ENCODE measurements at places on chromosomes 5 and 9.

- no peak for DNase-seq
These were observed 23.8 kb upstream of the NPM1 start for GRCh38 chr5:171363846-171364245.

- DNase-seq, result no peak
These were observed 50.2 kb upstream of the DNAH5 start for GRCh38 chr5:13994621-13995253.

DNA sequence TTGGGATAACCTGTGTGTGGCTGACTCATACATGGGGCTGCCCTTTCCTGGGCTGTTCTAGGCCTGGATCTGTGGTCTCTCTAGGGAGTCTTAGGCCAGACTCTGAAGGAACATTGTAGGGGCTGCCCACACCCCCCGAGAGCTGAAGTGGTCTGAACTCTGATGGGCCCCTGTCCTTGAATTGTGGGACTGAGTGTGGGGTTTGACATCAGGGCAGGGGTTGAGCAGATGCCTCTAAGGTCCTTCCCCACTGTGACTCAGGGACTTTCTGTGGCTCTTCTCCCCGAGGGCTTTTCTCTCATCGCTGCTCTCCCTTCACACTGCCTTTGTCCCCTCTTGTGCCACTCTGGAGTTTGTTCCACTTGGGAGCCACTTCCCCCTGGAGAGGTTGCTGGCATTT is 215.0 kb downstream of the MELK start:
- no peak for DNase-seq

DNA sequence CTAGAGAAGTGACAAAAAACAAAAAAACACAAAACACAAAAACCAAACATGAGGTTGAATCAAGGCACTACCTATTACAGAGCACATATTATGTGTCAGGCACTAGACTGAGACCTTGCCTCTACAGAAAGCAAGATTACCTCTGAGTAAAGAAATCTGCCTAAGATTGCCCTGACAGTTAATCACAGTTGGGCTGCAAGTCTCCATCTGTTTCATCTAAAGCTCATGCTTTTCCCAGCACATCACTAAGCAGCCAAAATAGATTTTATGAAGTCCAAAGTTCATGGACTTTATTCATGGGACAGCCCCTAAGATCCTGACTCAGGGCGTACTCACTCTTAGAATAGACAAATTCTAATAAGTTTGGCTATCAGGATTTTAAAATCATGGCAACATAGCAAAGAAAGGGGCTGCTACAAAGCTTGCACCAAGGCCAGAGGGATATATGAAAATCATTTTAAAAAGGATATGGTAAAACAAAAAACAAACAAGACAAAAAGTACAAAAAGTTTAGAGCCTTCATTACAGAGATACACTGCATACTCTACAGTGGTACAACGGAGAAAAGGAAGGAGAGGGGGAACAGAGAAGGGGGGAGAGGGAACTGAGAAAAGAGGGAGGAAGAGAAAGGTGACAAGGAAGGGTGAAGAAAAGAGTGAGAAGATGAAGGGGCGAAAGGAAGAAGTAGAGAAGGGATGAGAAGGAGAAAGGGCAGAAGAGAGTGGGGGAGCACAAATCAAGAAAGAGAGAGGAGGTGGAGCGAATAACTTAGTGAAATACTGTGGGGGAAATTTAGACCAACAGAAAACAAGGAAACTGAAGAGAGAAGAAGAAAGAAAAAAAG is 58.2 kb downstream of the RICTOR start:
- DNase-seq, result no peak

DNA sequence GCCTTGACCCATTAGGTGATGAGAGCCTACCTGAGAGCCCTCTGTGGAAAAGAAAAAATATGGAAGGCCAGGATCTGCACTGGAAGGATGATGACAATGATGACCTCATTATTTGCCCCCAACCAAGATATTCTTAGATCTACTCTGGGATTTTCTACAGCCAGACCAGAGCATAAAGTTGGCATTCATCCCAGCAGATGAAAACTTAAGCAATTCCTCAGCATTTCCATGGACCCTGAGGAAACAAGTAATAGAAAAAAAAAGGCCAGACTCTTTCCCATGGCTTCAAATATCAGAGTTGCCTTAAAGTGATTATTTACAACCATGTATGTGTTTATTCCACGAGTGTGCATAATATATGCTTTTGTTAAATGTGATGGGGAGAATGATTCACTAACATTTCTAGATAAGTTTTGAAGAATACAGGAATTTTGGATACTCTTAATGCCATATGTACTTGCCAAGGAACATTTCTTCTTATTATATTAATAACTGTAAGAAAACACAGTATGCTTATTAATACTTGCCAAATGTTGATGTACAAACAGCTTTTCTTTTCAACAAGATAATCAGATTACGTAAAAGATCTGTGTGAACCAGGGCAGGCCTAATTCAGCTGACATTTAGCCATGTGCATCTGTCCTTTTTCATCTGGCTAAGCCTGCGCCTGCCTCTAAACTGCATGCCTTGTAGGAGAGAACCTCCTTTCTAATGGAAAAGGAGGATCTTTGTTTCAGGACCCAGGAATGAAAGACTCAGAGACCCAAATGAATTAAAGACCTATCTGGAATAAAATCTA is 94.8 kb downstream of the ARRDC3 start:
- no peak for DNase-seq

DNA sequence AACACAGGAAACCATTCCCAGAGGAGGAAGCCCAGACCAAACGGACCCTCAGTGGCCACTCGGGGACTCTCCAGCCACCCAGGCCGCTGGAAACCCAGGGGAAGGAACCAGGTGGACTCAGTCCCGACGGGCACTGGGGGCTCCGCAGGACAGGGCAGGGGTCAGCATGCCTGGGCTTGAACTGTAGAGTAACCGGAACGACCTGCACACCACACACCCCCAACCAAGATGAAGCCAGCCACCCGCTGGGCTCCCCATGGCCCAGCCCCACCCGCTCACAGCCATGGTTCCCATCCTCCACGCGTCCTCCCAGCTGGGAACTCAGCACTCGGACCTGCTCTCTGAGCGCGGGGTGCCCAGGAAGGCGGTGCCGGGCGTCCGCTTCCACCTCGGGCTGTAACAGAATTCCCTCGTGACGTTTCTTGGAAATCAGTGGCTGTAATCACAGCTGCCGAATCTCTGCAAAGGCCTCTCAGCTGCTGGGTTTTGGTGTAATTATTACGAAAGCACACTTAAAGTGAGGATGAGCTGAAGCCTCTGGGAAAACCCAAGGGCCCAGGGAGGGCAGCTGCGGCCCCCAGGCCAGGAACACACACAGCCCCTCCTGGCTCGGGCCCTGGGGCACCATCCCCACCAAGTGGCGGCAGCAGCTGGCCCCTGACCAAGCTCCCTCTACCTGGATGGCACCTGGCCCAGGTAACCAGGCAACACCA is 13.8 kb downstream of the NACC2 start:
- DNase-seq, result no peak

- DNase-seq, result no peak
These were observed 476.8 kb downstream of the LRRC70 start for GRCh38 chr5:63055421-63055820.

DNA sequence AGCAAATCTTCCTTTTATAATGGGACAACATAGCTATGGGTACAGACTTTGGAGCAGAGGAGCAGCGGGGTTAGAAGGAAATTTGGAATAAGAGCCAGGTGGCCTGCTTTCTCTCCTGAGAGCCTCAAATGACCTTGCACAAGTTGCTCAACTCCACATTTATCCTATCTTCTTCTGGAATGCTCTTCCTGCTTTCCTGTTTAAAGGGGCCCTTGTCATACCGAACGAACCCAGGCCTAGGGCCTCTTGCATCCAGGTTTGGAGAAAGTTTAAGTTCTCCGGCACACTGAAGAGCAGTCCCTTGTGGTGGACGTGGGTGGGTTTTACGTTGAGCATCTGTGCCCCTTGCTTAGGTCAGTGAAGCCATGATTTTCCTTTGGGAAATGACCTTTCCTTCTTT is 197.9 kb upstream of the NR3C1 start:
- DNase-seq, result no peak

DNA sequence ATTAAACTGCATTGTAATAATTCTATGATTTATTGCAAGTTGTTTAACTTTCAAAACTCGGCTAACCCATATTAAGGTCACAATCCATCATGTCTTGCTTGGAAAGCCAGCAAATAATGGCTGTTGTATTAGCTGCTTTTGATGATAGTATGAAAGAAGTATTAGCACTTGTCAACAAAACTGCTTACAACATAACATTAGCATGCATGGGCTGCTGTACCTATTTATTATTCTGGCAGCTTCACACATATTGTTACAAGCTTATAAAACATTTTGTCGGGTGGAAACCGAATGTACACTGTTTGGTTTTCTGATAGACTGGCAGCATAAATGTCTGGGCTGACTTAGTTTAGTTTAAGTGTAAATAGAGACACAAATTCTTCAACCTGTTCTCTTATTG is 378.3 kb downstream of the KIAA0825 start:
- DNase-seq, result no peak

- no peak for DNase-seq
These were observed 159.0 kb downstream of the NR2F1-AS1 start for GRCh38 chr5:93421987-93422401.

GRCh38 chr5:25851301-25851700 is 1187.1 kb downstream of the CDH9 start:
- no peak for DNase-seq

DNA sequence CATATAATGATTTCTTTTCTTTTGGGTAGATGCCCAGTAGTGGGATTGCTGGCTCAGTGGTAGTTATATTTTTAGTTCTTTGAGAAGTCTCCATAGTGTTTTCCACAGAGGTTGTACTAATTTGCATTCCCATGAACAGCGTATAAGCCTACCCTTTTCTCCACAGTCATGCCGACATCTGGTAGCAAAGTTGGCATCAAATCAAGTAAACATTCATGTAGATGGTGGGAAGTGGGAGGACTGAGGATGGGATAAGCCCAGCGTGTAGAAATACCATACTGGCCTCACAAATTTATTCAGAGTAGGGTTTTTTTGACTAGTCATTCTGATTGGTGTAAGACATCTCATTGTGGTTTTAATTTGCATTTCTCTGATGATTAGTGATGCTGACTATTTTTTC is 115.4 kb downstream of the EGFLAM start:
- no peak for DNase-seq

GRCh38 chr5:169153405-169153804 is 147.5 kb downstream of the SLIT3 start:
- DNase-seq, result no peak

- no peak for DNase-seq
These were observed at the start of gene TMEM171 for GRCh38 chr5:73120222-73121118. Gene TMEM171, plus strand, starts transcription at chr5:73120575. Its CDS starts 2,799 bp downstream, at chr5:73123374.

DNA sequence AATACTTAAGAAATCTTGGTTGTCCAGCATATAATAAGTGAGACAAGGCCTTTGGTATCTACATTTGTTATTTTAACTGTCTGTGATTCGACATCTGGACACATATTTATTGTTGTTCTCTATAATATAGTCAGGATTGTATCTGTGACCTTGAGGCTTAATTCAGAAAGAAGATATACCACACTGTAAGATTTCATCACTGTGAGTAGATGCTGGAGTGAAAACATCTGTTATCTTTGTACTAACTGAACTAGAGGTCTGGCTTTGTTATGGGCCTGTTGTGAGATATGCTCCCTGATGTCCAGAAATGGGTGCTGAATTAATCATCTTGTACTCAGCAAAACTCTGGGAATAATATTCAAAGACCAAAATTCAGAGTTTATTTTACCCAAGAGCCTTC is 148.5 kb downstream of the ISOC1 start:
- no peak for DNase-seq

DNA sequence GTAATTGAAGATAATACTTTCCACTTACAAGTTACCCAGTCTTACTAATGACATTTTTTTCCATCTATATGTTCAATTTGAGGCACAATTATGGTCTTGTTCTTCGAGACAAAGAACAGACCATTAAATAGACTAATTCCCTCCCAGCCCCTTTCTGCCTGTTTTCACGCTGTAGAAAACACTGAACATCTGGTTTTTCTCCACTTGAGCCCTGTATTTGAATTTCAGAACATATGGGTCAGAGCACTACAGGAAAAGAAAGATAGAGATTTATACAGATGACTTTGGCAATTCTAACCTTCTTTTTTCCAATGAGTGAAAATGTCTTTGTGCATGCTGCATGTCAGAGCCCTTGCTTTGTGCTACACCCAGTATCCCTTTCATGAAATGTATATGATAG is 506.9 kb downstream of the LRRC70 start:
- no peak for DNase-seq

GRCh38 chr5:16313761-16314160 is 134.2 kb upstream of the MARCHF11 start:
- no peak for DNase-seq

DNA sequence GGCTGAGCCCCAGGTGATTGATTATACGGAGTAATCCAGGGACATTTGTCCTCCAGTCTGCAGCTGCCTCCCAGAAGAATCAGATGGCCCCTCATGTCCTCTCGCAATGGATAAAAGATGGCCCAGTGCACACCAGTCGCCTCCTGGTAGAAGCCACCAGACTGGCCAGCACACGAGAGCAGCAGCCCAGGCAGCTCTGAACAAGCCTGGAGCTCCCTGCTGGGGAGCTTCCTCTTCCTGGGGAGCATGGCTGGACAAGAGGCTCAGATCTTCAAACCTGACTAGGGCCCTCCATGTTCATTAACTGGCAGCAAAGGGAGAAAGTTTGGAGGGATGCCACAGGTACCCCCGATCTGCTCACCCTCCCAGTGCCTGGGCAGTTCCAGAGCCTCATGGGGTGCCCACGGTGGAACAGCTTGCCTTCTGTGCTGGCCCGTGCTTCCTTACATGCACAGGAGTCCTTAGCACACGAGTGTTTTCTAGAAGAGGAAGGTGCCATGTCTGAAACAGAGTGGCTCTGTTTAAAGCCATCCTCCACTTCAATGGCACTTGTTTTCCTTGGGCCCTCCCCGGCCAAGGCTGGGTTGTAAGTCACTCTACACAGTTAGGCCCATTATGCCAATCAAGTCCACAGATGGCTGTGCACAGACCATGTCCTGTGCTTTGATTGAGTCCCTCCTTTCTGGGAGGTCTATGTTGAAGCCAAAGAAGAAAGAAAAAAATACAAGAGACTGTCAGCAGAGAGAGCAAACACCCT is 75.6 kb downstream of the PRRT1B start:
- no peak for DNase-seq

DNA sequence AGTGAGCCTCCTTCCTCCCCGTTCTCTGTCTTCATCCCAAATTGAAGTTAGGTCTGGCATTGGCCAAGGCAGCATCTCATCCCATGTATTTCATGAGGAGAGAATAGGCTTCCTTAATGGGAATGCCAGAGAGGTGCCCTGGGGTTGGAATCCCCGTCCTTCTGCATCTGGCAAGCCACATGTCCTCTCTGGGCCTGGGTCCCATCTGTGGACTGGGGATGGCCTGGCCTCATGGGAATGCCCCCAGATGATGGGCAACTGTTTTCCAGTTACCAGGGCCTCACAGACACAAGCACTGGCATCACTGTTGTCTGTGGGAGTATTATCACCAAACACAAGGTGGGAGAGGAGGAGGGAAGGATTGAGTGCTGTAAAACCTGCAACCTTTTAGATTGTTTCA is 153.9 kb downstream of the FSTL4 start:
- DNase-seq, result no peak

- no peak for DNase-seq
These were observed 876 bp downstream of the EGFLAM start for GRCh38 chr5:38259062-38259808.

Data from central memory CD8-positive, alpha-beta T cell (primary cell).